ENCODE measurements at places on chromosomes 2 and 18.

- peak; percentile 32 for DNase-seq
Observed at GRCh38 chr2:144596073-144596871, 76.4 kb upstream of the ZEB2 start.

- DNase-seq: no peak
Observed at GRCh38 chr2:138428710-138429440, 72.7 kb upstream of the SPOPL start.

GRCh38 chr2:233385489-233386044, 31.3 kb downstream of the DGKD start:
- no peak for DNase-seq

DNA sequence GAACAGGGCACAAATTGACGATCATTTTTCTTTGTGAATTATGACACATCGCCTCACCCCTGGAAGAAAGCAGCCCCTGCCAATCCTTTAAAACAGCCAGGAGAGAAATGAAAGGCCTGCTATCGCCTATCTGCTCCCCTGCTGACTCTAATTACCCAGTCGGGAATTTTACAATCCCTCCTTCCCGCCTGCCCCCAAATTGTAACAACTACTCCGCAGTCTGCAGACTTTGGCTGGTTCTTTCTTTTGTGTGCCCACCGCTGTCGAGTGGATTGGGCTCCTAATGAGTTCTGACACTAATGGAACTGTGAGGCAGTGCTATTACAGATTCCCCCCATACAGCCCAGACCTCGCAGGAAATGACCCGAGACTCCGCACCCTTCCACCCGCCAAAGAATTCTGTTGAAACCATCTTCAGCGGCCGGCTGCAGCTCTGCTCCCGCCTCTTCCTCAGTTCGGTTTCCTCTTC, 281.2 kb upstream of the PARD3B start:
- no peak for DNase-seq

- DNase-seq: no peak
Observed at GRCh38 chr2:19632403-19632991, 269.3 kb downstream of the TTC32 start.

- no peak for DNase-seq
Observed at GRCh38 chr2:230717600-230717999, 5.0 kb downstream of the CAB39 start.

DNA sequence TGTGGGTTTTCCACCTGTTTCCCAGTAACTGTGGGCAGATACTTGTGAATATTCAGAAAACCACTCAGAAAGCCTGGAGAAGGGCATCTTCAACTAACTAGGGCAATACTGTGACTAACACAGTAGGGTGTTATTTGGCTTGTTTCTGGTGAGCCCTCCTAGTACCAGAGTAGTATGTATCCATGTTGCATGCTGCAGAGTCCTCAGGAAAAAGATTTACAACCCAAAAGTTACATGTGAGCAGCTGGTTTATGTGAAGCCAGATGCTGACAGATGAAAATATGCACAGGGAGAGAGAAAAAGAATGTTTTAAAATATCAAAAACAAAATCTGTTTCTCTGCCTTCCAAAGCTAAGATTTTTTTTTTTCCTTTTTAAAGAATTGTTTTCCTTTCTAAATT, 333.2 kb upstream of the UBE2E3 start:
- DNase-seq: no peak

DNA sequence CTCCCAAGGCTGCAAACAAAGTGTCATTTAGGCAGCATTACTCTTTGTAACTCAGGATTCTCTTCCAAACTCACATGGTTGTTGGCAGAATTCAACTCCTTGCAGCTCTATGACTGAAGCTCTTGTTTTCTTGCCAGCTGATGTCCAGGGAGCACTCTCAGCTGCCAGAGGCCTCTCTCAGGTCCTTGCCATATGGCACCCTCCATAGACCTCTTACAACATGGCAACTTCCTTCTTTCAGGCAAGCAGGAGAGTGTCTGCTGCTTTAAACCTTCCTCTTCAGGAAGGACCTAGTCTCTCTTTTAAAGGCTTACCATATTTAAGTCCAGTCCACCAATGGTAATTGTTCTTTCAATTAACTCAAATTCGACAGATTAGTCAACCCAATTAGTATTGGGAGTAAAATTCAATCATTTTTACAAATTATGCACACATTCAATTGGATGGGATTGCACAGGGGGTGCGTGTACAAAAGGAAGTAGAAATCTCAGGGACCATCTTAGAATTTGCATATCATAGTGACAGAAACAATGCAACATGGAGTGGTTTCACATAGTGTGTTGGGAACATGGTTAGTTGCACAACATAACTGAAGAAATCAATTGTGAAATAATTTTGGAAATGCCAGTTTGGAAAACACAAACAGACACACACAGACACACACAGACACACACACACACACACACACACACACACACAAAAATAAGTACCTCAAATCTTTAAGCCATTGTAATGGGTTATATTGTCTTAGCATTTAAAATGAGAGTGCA, 893.5 kb upstream of the ZEB2 start:
- no peak for DNase-seq

DNA sequence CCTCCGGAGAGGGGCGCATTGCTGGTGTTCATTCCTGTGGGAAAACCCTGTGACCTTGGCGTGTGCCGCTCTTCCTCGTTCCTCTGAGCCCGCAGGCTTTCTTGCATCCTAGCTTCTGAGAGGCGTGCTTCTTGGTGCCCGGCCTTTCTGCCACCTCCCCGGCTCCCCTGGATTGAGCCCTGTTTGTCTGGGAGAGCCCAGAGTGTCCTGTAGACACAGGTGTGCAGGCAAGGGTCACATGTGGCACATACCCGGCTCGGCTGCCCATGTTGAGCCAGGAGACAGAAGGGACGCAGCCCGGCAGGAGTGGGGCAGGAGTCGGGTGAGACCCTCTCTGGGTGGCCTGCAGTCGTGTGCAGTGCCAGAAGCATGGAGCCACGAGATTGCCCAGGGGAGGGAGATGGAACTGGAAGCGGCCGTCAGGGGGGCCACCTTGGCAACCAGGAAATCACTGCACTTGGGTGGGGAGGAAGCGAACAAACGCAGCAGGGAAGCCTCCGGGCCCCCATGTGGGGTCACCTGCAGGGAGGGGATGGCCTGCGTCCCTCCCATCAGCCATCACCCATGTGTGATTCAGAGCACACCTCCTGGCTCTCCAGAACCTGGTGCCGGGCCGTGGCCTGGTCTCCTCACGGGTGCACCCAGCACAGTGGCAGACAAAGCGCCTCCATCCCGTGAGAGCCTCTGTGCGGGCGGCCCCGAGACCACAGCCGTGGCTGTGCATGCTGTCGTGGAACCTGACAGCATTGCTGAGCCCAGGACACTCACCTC, 92.9 kb downstream of the SH3BP4 start:
- DNase-seq: no peak

GRCh38 chr18:908758-909724, 4.4 kb downstream of the ADCYAP1 start:
- DNase-seq: peak; percentile 43

DNA sequence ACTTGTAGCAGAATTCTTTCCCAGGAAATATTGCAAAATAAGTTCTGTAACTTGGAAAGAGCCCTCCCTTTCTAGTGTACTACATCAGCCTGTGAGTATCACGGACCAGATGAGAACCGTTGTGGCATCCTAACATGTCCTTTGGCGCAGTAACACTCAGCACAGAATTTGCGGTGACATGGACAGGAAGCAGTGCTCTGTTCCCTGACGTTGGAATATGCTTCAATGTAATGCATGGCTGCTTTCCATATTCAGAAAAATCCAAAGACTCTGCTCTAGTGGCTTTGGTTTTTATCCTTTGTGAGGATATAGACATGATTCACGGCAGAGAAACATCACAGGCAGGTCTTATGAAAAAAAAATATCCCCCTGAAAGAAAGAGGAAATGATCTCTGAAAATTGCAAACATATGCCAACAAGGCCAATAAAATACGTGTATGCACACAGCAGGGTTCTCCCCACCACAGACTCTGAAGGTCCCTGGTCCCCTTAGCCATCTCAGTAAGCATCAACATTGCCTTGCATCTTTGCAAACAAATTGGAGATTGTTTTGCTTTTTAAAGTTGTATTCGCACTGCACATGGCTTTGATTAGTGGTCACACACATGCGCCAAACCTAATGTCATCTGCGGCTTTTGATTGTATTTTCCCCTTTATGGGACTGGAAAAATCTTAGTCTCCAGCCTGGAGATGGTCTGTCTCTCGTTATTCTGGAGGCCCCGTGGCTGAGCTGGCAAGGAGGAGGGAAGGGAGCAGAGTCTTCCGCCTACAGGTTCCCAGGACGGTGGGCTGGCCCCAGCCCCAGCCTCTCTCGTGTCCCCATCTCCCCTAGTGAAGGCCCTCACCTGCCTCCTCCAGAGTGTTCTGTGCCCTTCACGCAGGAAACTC, 122.9 kb downstream of the COPS8 start:
- no peak for DNase-seq

- DNase-seq: peak; percentile 13
Observed at GRCh38 chr2:96801005-96801785, 14.9 kb upstream of the CNNM3 start.

DNA sequence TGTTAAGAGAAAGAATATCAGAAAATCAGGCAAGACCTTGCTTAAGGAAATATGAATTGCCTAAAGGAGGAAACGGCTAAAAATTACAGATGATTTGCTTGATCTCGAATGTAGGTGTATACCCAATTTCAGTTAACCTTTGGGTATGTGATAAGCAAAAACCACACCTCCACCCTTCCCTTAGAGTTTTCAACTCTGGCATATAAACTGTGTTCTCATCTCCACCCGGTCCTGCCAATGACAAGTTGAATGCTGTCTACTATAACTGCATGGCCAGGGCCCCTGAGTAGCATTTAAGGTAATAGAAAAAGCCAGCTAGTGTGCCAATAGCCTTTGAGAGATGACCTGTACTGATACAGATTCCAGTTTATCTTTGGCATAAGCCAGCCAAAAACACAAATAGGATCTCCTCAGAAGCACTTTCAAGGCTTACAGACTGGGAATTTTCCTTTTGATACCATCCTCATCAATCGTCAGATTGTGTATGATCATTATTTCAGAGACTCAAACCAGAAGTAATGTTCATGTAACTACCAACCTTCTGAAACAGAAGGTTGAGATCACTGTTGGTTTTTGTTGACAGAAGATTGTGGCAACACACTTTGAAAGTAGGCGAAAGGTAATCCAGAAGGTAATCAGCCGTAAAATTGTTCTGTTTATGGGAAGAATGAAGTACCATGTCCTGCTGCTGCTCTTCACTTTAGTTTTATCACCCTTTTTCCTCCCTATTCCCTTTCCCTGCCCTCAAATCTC, 163.1 kb downstream of the GFPT1 start:
- no peak for DNase-seq

GRCh38 chr18:57976230-57976773, 67.7 kb upstream of the NEDD4L start:
- no peak for DNase-seq

DNA sequence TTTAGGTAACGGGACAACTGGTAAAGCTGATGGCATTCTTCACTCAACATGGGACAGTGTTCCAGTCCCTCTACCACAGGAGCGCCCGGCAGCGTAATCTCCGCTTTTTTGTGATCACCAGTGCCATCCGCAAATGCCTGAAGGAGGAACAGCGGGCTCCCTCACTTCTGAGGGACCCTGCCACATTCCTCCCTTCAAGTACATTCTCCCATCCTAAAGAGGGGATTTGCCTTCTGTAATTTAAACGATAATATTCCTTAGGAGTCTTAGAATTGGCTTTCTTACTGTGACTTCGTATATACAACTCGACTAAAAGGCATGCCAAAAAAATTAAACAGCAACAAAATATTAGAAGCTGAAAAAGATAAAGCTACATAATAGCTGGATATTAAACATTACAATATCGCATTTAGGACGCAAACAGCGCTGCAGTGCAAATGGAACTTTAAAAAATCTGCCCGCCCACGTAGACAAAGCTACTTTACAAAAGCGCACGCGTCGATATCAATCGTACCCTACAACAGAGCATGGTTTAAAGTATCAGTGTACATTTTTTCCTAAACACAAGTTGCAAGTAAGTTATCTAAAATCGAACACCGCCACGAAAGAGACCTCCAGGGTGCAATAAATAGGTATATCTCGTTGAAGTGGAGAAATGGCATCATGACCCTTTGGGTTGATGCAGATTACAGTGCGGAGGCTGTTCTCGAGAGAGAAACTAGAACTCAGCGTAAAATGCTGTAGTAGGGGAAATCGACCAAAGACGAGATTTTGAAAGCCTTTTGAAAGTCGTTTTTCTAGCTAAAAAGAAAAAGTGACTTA, 2.3 kb upstream of the VSNL1 start:
- DNase-seq: no peak

DNA sequence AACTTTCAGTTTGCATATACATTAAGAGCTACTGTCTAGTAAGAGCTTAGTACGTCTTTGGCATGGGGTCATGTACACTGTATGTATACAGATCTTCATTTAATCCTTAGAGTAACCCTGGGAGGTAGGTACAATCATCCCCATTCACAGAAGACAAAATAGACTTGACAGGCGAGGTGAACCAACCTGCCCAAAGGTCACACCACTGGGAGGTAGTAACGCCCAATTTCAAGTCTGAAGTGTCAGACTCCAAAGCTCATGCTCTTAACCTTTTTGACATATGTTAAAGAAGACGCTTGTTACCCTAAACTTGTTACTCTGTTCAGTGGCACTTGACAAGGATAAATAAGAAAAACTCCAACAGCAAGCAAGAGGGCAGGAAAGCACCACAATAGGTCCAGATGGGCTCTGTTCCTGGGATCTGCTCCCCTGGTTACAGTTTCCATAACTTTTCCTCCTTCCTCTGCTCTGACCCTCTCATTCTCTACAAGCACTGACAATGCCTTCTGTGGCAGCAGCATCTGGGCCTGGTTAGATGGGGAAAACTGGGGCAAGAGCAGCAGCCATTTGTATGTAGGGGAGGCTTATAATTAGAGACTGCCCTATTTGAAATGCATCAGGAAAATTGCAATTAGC, 64.7 kb upstream of the SERTAD2 start:
- no peak for DNase-seq

- no peak for DNase-seq
Observed at GRCh38 chr2:37892436-37893114, 32.5 kb upstream of the RMDN2 start.

- DNase-seq: peak; percentile 36
Observed at GRCh38 chr2:112941753-112942653, 31.0 kb downstream of the IL37 start.

- DNase-seq: no peak
Observed at GRCh38 chr2:109164739-109165221, 35.8 kb downstream of the SH3RF3 start.

DNA sequence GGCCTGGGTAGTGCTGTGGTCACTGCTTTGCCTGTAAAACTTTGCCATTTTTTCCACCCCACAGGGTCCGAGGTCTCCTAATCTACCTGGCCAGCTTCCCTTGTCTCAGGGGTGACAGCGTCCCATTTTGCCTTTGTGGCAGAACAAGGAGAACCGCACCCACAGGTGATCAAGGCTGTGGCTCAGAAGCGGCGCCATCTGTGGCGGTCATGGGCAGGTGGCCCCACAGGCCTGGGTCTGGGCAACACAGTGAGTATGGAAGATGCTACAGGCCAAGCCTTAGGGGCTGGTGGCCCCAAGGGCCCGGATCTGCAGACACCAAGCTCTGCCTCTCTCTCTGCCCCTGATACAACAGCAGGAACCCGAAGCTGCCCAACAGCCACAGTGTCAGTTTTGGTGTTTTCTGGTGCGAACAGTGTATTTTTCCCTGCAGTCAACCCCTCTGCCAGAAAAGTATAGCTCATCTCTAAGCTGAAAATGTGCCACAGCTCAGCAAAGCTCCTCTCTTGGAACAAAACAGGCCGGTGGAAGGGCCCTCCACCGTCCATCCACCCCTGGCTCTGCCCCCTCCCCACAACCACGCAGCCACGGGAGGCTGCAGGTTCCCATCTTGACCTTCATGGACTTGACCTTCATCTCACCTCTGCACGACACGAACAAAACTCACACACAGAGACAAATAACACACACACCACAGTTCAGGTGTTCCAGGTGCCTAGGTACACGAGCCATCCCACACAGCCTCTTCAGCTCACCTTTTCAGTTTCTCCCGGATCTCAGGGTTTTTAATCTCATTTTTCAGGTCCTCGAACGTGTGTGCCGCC, 96.7 kb downstream of the PXDN start:
- DNase-seq: no peak
